ENCODE measurements at places on chromosomes 5 and 9. TPM values are rescaled to one million over a fixed set of nuclear protein-coding genes. Genes with fewer than 3 reads are reported as not detected.

The TLX3 gene
- not detected for total RNA-seq

- no peak for DNase-seq
Observed at GRCh38 chr5:96904054-96904931, 28.0 kb downstream of the ERAP2 start.

- DNase-seq = no peak
Observed at GRCh38 chr5:36277521-36278176, 24.1 kb downstream of the RANBP3L start.

- no peak for DNase-seq
Observed at GRCh38 chr5:127068493-127069214, 4.6 kb downstream of the C5orf63 start.
